HFFc6 (cell line): ENCODE measurements at places on chromosomes 2 and 18. TPM values are rescaled to one million over a fixed set of nuclear protein-coding genes. Genes with fewer than 3 reads are reported as not detected.

The ANO7 gene
- total RNA-seq = 0.85 to 1.1 TPM (median 1.00 TPM) in 3 replicates

The GALNT1 gene
- 38.9 to 48.3 TPM (median 48.2 TPM) in 3 replicates for total RNA-seq

The FBXO48 gene
- 0.39 and 0.68 TPM in 2 replicates for total RNA-seq

The ADCYAP1 gene
- not detected in 2 replicates for total RNA-seq

DNA sequence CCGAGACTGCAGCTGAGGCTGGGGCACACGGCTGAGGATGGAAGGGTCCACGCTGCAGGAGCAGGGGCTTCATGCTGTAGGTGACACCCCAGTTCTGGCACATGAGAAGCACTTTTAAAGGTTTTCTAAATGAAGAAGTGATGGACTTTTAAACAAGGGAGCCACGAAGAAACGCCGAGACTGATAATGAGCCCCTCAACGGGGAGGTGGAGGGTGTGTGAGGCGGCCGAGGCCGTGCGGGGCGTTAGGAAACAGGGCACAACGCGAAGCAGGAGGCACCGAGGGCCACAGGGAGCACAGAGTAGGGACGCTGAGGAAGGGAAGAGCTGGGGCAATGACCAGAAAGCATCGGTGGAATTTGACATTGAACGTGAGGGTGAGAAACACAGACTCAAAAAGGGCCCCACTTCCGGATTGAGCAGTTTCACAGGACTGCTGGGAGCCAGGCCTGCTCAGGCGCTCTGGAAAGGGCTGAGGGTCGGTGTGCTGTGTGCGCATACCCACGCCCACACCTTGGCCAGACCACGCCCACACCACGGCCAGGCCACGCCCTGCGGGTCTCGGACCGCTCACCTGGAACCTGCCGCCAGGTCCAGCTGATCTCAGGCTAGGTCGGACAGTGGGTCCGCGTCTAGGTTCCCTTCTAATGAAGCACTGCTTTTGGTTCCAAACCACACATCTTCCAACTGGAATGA is 115.7 kb downstream of the GYPC start:
- no peaks in the 10 kb centered on the region for H3K36me3 ChIP-seq
- H3K27me3 ChIP-seq = peaks cover 31% of the 10 kb centered on the region
- no peak overlapping the region for H3K27ac ChIP-seq
- no peaks in the 10 kb centered on the region for H3K4me1 ChIP-seq
- DNase-seq = no peak

GRCh38 chr2:96508521-96509113 is 3.5 kb upstream of the NEURL3 start:
- peaks cover 17% of the 10 kb centered on the region for H3K27me3 ChIP-seq
- H3K4me3 ChIP-seq = no peak overlapping the region
- DNase-seq = no peak
- no peaks in the 10 kb centered on the region for H3K36me3 ChIP-seq
- H3K27ac ChIP-seq = no peak overlapping the region

- no peak for DNase-seq
- H3K27ac ChIP-seq = no peak overlapping the region
- no peak overlapping the region for H3K4me3 ChIP-seq
- H3K4me1 ChIP-seq = peaks cover 4% of the 10 kb centered on the region
- no peaks in the 10 kb centered on the region for H3K36me3 ChIP-seq
Observed at GRCh38 chr2:119486886-119487285, 37.4 kb downstream of the SCTR start.

DNA sequence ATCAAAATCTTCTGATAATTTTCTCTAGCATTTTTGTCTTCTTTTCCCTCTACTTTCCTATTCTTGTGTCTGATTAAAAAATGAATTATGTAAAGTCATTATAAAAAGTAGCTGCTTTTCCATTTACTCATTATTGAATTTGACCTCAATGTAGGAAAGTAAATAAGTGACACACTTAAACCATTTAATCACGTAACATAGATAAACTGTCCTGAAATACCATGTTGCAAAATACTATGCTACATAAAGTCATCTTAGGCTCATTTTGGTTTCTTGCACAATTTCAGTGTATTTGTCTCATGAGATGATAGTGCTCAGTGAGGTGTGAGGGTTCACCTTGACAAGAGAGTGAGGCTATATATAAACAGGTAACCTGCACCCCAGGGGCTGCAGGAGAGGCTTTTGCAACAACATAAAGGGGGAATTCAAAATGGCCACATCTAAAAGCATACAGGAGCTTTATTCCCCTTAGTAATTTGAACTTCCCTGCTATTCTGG is 502.7 kb downstream of the RNF144A start:
- H3K4me3 ChIP-seq = no peak overlapping the region
- no peak overlapping the region for H3K27ac ChIP-seq
- DNase-seq = no peak
- peaks cover 6% of the 10 kb centered on the region for H3K27me3 ChIP-seq
- no peaks in the 10 kb centered on the region for H3K36me3 ChIP-seq

- H3K27ac ChIP-seq = no peak overlapping the region
- H3K27me3 ChIP-seq = peaks cover 2% of the 10 kb centered on the region
- H3K4me1 ChIP-seq = peaks cover 17% of the 10 kb centered on the region
- no peak overlapping the region for H3K4me3 ChIP-seq
- no peak for DNase-seq
Observed at GRCh38 chr2:61244694-61245093, 82.7 kb downstream of the C2orf74 start.
